ENCODE measurements at places on chromosomes 6 and 20.

DNA sequence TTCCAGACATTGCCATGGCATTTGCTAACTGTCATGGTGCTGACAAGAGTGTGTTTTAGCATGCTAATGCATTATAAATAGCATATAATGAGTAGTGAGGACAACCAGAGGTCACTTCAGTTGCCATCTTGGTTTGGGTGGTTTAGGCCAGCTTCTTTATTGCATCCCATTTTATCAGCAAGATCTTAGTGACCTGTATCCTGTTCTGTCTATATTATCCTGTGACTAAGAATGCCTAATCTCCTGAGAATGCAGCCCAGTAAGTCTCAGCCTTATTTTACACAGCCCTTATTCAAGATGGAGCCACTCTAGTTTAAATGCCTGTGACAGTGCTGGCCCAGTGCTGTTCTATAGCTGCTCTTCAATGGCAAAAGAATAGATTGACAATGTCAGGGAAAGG is 781.0 kb upstream of the ADGRB3 start:
- DNase-seq: no peak

- no peak for DNase-seq
Observed at GRCh38 chr6:36805917-36806316, 33.3 kb downstream of the CPNE5 start.

DNA sequence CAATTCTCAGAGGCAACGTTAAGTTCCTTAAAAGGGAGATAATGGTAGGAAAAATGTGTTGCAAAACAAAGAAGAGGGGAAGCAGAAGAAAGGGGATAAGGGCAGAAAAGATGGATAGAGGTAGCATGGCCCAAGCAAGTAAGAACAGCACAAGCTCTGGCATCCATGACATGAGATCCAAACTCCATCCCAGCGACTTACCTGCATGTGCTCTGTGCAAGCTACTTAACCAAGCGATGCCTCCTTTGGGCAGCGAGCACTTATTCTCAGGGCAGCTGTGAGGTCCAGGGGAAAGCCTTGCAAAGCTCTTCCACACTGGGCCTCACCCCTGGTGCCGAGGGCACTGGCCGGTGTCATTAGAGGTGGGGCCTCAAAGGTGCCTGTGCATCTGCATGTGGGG is 295.2 kb downstream of the FOXC1 start:
- DNase-seq: no peak

- no peak for DNase-seq
Observed at GRCh38 chr6:37036146-37036545, 30.7 kb downstream of the FGD2 start.

DNA sequence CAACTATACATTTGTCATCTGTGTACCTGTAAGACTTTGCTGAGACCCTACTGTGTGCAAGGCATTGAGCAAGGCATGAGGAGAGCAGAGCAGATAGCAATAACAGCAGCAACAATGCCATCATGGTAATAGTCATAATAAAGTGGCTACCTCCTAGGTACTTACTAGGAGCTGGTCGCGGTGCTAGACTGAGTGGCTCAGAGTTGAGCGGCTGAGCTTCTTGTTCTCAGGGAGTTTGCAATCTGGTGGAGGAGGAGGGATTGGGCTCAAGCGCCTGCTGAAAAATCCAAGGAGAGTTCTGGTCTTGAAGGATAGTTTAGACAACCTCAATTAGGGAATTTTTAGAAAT is 25.3 kb upstream of the CCDC167 start:
- no peak for DNase-seq

- no peak for DNase-seq
Observed at GRCh38 chr6:52635049-52635577, 35.8 kb upstream of the TMEM14A start.

GRCh38 chr6:74606582-74607071 is 599.2 kb downstream of the COL12A1 start:
- no peak for DNase-seq

GRCh38 chr20:62134735-62135231 is 8.4 kb downstream of the PSMA7 start:
- DNase-seq: no peak

DNA sequence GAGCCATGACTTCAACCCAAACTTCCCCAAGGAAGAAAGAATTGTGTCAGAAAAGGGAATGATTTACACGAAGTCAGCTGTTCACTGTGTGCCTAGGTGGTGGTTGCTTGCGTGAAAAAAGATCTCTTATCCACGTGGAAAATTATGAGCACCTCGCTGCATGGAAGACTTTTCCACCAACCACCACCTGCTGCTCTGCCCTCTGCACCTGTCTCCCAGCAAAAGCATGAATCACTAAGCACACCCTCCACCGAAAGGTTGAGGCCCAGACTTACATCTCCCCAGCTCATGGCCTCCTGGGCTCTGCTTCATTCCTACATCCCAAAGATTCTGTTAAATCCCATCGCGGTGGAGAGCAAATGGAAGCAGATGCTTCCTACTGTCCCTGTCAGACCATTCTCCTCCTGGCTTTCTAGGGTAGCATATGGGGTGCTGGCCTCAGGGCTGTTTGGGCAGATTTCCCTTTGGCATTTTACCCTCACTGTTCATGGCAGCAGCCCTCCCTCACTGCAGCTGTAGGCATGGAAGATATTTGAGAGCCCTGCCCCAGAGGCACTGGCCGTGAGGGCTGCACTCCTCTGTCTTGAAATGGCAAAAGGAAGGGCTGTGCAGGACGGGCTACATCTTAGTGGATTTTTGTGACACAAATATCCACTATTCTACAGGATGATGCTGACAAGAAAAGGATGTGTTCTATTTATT is 37.6 kb upstream of the CST5 start:
- DNase-seq: no peak

DNA sequence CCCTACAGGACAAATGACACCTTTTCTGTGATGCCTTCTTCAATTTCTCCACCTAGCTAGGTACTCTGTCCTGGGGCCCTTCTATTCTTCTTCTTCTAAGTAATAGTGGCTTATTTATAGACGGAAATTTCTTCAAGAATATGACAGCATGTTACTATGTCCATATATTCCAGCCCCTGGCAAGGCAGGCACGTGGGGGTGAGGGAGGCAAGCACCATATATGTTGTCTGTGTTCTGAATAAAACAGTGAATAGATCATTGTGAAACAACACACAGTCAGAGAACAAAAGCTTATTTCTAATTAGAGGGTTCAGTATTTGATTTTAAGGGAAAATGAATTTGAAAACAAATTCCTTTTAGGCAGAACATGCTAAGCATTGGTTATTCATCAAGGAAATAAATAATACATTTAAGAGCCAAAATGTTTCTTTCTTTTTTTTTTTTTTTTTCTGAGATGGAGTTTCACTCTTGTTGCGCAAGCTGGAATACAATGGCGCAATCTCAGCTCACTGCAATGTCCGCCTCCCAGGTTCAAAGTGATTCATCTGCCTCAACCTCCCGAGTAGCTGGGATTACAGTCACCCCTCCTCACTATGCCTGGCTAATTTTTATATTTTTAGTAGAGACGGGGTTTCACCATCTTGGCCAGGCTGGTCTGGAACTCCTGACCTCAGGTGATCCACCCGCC is 6.2 kb downstream of the HEBP2 start:
- DNase-seq: no peak

All from stimulated activated CD4-positive, alpha-beta T cell treated with anti-CD3 and anti-CD28 coated beads, TNF-alpha, amount 100 ng/mL, for 24 hours (primary cell).